ENCODE measurements at places on chromosomes 2 and 18. TPM values are rescaled to one million over a fixed set of nuclear protein-coding genes. Genes with fewer than 3 reads are reported as not detected.

- peaks cover 37% of the 10 kb centered on the region for H3K4me1 ChIP-seq
- H3K27ac ChIP-seq: peak overlapping the region; percentile 92
- H3K4me3 ChIP-seq: no peak overlapping the region
- DNase-seq: no peak
Measured at GRCh38 chr2:28628987-28629386, 122.6 kb upstream of the PPP1CB start.

DNA sequence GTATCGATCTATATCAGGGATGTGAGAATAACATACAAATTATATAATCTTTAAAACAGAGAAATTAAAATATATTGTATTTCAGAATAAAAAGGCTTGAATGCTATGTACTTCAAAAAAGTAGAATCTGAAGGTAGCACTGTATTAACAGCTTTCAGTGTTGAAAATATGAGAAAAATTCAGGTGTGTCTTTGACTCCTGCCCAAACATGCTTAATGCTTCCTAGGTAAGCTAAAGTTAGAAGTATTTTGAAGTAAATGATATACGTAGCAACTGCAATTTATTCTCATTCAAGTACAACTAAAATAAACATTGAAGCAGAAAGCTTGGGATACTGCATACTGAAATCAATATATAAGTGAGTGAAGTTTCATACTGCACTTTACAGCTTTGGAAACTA, 1082.0 kb upstream of the ACVR2A start:
- no peaks in the 10 kb centered on the region for H3K4me1 ChIP-seq
- no peaks in the 10 kb centered on the region for H3K27me3 ChIP-seq
- no peak overlapping the region for H3K4me3 ChIP-seq
- no peaks in the 10 kb centered on the region for H3K36me3 ChIP-seq
- H3K27ac ChIP-seq: no peak overlapping the region
- no peak for DNase-seq

DNA sequence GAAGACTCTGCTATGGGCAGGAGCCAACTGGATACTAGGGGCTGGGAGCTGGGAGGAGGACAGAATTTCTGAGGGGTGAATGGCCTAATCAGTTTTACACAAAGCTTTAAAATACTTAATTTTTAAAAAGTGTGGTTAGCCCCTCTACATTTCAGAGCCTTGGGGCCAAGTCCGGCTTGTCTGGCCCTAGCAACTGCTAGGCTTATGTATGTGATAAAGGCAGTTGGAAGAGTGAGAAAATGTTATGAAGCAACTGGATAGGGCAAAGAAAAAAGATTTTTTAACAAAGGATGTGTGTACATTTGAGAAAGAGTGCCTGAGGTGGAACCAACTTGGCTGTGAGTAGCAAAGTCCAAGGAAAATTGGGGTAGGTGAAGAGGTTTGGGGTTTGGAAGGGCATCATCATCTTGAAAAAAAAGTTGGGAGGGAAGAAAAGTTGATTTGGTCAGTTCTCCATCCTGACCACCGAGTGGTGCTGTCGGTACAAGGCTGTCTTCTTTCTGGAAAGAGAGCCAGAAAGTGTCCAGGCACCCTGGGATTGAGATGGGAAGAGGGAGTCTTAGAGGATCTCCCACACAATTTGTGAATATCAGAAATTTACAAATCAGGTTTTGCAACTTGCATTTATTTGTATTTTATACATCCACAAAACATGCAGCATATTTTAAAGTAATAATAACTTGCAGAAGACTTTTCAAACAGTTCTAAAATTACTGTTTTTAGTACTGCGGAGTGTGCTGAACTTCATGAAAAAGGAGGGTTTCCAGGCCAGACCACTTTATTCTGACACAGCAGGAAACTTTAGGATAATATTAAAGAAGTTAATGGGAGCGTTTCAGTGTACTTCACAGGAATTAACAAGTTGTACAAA, 10.5 kb upstream of the CDK15 start:
- no peaks in the 10 kb centered on the region for H3K27me3 ChIP-seq
- no peaks in the 10 kb centered on the region for H3K36me3 ChIP-seq
- no peak for DNase-seq
- H3K4me1 ChIP-seq: no peaks in the 10 kb centered on the region
- H3K27ac ChIP-seq: no peak overlapping the region

The FAM110C gene
- 0.66 TPM for total RNA-seq

The ARHGAP25 gene
- 4.8 TPM for total RNA-seq

DNA sequence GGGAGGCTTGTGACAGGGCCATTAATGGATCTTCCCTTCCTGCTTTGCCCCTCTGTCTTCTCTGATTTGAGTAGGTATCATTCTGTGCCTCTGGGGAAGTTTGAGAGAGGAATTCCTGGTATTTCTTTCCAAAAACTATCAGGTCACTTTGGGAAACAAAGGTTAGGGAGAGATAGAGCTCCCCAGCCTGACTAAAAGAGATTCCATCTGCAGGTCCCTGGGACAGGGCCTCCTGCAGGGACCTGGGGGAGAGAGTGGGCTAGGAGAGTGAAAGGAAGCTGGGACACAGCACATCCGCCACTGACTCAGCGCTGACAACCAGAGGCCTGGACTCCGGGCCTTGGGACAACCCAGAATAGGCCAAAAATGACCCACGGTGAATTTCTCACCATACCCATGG, 6.4 kb downstream of the GALNT14 start:
- H3K4me3 ChIP-seq: no peak overlapping the region
- peaks cover 31% of the 10 kb centered on the region for H3K27me3 ChIP-seq
- no peaks in the 10 kb centered on the region for H3K4me1 ChIP-seq
- no peak for DNase-seq

DNA sequence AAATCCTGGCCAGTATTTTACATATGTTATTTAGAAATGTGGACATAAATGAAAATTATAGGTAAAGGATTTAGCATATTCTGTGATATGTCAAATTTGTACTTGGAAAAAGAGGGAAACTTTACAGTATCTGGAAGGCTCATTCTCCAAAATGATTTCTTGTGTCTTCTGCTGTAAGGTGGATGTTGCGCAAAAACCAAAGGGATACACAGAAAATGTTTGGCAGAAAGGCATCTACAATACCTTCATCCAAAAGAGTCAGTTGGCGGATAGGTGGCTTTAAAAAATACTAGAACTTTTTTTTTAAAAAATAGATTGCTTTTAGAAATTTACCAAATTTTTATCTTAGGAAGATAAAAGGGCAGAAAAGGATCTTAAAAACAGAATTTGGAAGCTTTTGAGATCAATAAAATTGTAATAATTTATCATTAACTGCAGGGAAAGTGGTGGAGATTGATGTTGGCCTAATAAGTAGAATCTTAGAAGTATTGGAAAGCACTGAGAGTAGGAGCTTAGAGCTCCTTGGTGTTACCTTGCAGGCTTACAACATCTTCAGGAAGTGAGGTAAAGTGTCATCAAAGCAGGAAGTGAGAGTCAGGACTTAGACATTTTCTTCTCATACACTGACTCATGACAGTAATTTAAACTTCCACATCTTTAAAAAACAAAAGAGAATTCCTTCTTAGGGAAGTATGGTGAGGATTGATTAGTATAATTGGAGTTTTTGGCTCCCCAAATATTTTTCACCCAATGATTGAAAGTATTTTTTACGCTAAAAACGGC, 2.1 kb downstream of the NABP1 start:
- peak overlapping the region; percentile 96 for H3K27ac ChIP-seq
- H3K4me3 ChIP-seq: no peak overlapping the region
- H3K36me3 ChIP-seq: peaks cover 19% of the 10 kb centered on the region
- H3K27me3 ChIP-seq: no peaks in the 10 kb centered on the region
- DNase-seq: no peak

GRCh38 chr2:8352296-8352695, 329.6 kb upstream of the ID2 start:
- no peak overlapping the region for H3K4me3 ChIP-seq
- H3K27me3 ChIP-seq: no peaks in the 10 kb centered on the region
- no peaks in the 10 kb centered on the region for H3K4me1 ChIP-seq
- no peak for DNase-seq
- H3K36me3 ChIP-seq: no peaks in the 10 kb centered on the region

DNA sequence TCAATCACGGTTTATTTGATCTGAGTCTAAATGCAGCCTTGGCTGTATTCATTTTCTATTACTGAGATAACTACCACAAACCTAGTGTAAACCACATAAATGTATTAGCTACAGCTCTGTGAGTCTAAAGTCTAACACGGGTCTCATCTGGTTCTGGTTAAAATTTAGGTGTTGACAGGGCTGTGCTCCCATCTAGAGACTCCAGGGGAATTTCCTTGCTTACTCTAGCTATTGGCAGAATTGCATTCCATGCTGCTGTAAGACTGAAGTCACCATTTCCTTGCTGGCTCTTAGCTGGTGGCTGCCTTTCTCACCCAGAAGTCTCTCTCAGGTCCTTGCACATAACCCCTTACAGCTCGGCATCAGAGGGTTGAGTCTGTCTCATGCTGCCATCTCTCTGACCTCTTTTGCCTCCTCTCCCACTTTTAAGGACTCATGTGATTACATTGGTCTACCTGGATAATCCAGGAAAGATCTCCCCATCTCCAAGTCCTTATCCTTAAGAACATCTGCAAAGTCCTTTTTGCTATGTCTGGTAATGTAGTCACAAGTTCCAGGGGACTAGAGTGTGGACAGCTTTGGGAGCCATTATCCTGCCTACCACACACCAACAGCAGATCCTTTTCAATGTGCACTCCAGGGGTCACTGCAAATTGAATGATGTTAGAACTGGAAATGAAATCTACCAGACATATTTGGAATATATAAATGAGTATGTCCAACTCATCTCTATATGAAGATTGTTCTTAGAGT, 207.0 kb upstream of the AGAP1 start:
- H3K27me3 ChIP-seq: no peaks in the 10 kb centered on the region
- no peak overlapping the region for H3K27ac ChIP-seq
